H7 (cell line): ENCODE measurements at places on chromosomes 5 and 9. TPM values are rescaled to one million over a fixed set of nuclear protein-coding genes. Genes with fewer than 3 reads are reported as not detected.
A peak's percentile ranks its signal among the peaks of the same experiment; 100 is the strongest.

Gene UBE2B
- 17.3 and 18.9 TPM in 2 replicates for total RNA-seq

Gene F2RL1
- total RNA-seq = 40.7 and 56.0 TPM in 2 replicates

DNA sequence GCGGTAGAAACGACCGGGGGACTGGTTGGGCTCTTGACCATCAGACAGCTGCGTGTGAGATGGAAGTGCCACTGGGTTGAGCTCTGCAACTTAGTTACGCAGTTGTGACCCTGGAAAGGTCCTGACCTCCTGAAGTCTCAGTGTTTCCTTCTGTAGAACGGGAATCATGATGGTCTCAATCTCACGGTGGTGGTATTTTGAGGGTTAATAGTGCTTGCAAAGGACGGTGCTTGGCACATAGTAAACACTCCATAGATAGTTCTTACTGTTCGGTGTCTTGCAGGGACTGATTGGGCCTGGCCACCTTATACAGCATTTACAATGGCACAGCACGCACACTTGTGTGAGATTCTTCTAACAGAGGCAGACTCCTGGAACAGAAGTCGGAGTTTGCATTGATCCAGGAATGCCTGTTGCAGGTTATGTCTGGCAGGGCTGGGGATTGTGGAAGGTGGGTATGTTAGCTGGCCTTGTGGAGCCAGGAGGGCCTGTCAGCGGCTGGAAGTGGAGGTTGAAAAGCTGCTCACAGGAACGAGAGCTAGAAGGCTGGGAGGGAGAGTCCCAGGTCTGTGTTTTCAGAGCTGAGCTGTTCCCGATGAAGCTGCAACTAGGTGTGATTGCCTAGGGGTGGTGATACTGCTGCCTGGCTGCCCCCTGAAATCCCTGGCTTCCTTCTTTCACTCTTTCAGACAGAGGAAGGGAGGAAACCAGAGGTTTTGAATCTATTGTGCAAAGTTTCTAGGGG is 962 bp upstream of the TXN start:
- DNase-seq = peak; percentile 35

DNA sequence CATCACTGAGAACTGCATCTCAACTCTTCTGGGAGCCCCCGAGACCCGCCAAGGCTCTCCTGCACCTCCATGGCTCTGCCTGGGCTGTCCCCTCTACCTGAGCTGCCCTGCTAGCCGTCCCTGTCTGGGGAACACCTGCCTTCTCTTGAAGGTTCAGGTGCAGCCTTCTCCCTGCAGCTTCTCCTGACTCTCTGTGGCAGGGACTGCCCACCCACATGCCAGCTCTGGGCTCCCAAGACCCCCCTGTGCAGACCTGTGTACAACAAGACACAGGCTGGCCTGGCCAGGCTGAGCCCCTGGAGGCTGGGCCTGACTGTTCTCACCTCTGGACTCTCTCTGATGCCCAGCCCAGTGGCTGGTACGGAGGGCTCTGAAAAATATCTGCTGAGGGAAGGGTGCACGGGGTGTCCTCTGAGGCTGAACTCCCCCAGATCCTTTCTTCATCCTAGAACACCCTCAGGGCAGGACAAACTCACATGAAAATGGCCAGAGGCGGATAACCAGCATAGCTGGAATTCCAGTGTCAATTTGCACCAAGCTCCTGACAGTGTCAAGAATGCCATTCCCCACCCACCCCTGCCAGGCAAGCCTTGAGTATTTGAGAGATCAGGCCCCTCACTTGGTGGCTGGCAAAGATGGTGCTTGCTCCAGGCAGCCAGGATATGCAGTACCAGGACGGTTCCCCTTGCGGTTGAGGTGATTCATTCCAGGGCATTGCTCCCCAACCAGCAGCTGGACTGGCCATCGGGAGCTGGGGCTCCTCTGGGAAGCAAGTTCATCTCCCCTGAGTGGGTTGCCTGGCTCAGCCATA is 40.9 kb upstream of the SLC25A51 start:
- DNase-seq = no peak

- DNase-seq = no peak
Measured at GRCh38 chr5:76556511-76557221, 66.5 kb downstream of the F2RL2 start.

DNA sequence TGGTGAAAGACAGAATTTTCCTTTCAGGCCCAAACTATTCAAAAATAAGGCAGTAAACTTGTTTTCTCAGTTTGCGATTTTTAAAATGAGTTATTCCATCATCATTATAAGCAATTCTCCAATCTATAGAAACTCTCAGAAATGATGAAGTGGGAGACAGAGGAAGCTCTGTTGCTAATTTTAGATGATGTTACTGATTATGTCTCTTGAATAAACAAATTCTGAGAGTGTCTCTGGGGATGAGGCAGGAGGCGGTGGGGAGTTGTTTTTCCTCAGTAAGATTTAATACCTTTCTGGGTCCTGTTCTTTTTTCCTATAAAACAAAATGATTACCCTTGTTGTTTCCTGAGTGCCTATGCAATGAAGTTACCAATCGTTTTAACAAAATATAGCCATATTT is 43.9 kb upstream of the TEX48 start:
- no peak for DNase-seq
